T47D (cell line): ENCODE measurements at places on chromosomes 4 and X.

GRCh38 chr4:176013476-176014247 lies 52.0 kb upstream of the WDR17 start:
- DNase-seq: no peak

GRCh38 chrX:121160987-121161386 lies 113.6 kb downstream of the GLUD2 start:
- DNase-seq: no peak

DNA sequence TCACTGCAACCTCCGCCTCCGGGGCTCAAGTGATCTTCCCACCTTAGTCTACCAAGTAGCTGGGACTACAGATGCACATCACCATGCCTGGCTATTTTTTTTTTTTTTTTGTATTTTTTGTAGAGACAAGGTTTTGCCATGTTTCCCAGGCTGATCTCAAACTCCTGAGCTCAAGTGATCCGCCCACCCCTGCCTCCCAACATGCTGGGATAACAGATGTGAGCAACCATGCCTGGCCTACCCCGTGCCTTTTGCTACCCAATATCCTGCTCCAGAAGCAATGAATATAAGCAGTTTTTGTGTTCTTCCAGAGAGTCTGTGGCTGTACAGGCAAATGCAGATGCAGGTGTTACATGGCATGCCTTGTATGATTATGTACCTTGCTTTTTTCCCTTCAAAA lies 50.5 kb downstream of the TBC1D14 start:
- no peak for DNase-seq

- no peak for DNase-seq
Observed at GRCh38 chrX:2243913-2244460, 256.8 kb downstream of the DHRSX start.

GRCh38 chrX:150411656-150412055 lies 48.5 kb downstream of the MAMLD1 start:
- no peak for DNase-seq

GRCh38 chrX:10107483-10107882 lies 49.3 kb upstream of the CLCN4 start:
- DNase-seq: no peak

DNA sequence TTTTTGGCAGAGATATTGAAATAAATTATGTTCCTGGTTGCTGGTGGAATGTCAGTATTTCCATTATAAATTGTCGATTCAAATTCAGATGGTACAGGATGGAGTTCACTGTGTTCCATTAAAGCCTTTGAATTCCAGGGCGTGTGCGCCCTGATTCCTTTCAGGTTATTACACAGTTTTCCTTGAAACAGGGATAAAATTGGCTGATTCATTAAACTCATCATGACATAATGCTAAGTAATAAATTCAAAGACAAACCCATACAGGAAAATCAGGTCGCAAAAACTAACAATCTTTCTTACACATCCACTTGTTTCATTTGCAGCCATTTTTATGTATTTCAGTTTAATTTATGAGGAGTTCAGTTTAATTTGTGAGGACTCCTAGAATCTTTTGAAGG lies 51.1 kb downstream of the RWDD4 start:
- no peak for DNase-seq

DNA sequence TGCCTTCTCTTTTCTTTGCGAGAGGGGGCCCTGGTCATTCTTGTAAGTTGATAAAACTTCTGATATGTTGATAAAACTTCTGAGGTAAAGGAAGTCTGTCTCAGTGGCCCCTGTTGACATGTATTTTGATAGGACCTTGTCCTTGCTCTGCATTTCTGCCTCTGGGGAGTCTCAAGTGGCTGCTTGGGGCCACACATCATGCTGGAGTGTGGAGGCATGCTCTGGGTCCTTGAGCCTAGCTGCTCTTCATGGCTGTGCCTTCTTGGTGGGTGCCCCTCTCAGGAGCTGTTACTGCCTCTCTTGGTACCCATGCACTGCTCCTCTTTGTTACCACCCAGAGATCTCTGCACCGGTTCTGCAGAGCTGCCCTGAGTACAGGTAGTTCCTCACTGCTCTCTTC lies 14.2 kb downstream of the NSD2 start:
- no peak for DNase-seq

GRCh38 chrX:30713061-30713525 lies 59.9 kb downstream of the GK start:
- DNase-seq: peak; percentile 79

GRCh38 chr4:153023692-153024394 lies 87.7 kb downstream of the FHDC1 start:
- DNase-seq: no peak

- no peak for DNase-seq
Observed at GRCh38 chr4:80393246-80393969, 57.9 kb downstream of the CFAP299 start.

DNA sequence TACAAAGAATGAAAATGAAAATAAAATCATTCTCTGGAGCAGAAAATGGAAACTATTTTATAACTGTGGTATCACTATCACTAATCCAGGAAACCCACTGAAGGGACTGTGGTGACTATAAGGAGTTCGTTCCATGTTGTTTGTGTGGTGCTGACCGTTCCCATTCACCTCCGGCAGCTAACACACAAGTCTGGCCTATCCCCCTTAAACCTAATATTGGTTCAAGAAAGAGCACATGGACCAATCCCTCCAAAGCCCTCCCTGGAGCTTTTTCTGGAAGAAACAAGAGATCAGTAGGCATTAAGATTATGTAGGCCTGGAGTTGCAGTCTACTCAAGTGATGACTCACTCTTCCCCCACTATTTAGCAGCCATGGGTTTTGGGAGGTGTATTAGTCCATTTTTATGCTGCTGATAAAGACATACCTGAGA lies 25.9 kb upstream of the FAM241A start:
- DNase-seq: no peak

DNA sequence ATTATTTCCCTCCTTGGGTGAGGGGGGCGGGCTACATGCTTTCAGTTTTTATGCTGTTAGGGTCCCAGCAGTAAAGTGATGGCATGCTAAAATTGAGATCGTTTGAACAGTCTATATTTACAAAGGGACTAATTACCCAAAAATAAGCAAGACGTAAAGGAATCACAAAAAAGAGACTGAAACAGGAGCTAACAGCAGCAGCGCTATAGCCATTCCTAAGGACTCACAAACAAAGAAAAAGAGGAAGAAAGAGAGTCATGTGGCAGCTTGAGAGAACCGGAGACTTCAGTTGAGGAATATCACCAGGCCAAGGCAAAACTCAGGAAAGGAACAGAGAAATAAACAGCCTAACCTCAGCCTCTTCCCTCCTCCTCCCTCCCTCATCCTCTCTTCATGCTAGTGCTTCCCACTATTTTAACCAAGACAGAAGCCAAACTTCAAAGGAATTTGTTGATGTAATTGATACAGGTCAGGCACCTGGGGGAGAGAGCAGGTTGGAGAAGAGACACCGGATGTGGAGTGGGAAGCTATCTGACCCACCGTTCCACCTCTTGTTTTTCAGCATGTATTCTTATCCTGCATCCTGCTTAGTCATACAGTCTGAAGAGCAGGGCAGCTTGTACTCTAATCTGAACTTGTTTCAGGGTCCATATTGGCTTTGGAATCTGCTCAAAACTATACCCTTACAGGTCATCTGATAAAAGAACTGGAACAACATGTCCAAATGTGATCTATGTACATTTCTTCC lies 383.7 kb downstream of the NAF1 start:
- DNase-seq: no peak

DNA sequence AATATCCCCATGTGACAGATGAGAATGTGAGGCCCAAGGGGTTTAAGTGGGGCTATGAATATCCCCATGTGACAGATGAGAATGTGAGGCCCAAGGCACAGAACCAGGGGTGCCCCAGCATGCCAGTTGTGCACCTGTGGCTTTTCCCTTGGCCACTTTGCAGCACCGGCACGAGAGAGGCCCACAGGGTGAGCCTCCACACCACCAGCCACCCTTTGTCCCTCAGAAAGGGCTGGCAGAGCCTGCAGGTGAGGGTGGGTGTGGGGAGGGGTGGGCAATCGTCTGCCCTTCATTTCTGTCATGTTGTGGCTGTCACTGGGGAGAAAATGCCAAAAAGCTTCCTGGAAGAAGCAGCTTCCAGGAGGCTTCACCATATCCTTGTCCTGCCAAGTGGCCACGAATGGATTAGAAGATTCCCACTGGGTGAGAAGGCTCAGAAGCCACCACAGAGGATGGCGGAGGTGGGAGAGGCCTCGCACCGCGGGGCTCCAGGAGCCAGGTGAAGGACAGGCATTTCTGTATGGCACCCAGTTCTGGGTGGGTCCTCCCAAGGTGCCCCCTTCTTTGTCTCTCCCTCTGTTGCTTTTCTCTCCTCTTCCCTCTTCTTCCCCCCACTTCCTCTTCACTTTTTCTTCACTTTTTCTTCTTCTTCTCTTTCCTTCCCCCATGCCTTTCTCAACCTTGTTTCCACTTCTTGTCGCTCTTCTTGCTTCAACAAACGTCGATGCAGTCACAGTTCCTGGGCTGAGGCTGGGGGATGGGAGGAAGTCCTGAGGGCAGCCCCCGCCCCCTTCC lies 469 bp upstream of the GPR78 start:
- no peak for DNase-seq

- DNase-seq: no peak
Observed at GRCh38 chr4:17811078-17811603, 362 bp downstream of the NCAPG start.

DNA sequence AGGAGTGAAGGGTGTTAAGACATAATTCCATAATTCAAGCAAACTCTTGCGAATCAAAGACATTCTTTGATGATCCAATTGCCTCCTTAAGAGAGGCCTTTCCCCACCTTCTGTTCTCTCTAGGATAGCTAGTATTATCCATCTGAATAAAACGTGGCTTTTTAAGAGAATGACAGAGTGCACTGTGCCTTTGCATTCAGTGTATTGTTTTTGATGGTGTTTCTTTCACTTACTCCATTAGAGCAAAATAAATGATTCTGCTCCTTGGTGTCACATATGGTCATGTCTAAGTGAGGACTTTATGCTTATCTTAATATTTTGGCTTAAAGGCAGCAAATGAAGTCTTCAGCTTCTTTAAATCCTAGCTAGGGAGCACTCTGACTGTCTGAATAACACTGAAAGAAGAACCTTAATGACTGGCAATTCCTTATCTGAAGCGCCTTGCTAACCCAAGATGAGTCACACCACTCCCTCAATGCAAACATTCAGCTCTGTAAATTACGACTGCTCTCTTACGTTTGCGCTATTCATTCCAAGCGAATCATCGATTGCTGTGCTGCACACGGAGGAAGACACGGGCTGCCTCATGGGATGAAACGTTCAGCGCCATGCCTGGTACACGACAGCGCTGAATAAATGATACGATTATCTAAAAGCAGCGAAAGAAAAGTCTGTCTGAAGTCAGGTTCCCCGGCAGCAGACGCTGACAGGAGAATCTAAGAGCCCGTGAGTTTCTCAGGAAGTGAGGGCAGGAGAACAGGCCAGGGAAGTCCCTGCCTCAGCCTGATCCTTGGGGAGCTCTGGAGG lies 35.1 kb upstream of the GEMIN8 start:
- DNase-seq: no peak

DNA sequence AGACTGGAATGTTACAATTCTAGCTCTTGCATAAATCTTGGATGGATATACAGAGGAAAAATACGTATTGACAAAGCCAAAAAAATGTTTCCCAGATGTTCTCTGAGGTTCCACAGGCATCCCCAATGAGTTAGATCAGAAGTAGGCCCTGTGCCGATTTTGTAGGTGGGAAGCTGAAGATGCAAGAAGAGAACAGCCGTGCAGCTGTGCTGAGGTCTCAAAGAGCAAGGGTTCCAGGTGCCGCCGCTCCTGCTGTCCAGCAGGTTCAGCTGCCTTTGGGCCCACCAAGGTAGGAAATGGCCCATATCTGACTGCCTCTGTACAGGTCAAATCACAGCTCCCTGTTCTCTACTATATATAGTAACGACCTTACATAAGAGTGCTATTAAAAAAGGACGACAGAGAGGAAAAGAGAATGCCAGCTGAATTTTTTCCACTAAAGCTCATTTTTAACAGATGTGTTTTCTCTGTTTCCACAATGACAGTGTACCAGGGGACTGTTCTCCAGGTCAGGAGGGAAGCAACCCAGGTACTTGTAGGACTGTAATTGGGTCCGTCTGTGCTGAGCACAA lies 155.6 kb downstream of the CBR4 start:
- DNase-seq: no peak

- DNase-seq: no peak
Observed at GRCh38 chrX:13165266-13166189, 121.1 kb upstream of the FAM9C start.

DNA sequence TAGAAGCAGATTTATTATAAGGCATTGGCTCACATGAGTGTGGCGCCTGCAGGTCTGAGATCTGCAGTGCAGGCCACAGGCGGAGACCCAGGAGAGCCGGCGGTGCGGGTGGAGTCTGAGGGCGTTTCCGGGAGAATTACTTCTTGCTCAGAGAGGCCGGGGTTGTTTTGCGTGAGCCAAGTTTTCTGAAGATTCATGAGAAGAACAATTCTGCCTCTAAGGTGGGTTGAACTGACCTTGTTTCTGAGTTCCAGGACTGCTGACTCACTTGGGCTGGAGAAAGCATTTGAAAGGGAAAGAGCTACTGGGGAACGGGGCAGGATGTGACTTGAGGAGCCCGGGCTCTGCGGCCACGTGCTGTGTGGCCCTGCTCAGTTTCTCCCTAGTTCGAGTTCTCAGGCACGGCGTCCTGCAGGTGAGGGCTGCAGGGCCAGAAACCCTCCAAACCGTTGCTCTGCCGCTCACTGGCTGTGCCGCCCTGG lies 36.7 kb upstream of the SORCS2 start:
- DNase-seq: no peak

GRCh38 chr4:110510955-110511544 lies 35.1 kb downstream of the ENPEP start:
- peak; percentile 67 for DNase-seq

GRCh38 chr4:76055016-76055415 lies 19.1 kb upstream of the CXCL11 start:
- DNase-seq: no peak

DNA sequence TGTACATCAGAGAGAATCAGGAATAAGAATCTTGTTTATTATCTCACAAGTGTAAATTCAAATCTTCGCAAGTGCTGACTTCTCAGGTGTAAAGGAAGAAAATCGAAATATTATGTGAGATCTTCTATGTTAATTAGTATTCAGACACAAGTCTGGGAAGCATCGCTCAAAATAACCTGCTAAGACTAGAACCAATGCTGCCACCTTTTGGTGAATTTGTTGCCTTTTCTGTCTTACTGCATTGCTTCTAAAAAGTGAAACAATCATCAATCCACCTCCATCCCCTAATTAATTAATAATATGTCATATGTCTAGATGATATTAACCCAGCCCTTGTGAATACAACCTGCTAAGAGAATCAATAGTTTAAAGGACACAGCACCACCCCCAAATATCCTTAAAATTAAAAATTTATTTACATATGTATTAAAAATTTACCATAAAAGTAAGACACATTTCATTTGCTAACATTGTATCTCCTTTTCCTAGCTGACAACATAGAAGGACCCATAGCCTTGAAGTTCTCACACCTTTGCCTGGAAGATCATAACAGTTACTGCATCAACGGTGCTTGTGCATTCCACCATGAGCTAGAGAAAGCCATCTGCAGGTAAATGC lies 3.5 kb downstream of the EPGN start:
- no peak for DNase-seq

- no peak for DNase-seq
Observed at GRCh38 chr4:89829470-89830138, 7.4 kb downstream of the SNCA start.

- DNase-seq: no peak
Observed at GRCh38 chr4:188620608-188621007, 481.4 kb downstream of the TRIML1 start.
